ENCODE measurements at places on chromosomes 1 and 21.
A peak's percentile ranks its signal among the peaks of the same experiment; 100 is the strongest.

DNA sequence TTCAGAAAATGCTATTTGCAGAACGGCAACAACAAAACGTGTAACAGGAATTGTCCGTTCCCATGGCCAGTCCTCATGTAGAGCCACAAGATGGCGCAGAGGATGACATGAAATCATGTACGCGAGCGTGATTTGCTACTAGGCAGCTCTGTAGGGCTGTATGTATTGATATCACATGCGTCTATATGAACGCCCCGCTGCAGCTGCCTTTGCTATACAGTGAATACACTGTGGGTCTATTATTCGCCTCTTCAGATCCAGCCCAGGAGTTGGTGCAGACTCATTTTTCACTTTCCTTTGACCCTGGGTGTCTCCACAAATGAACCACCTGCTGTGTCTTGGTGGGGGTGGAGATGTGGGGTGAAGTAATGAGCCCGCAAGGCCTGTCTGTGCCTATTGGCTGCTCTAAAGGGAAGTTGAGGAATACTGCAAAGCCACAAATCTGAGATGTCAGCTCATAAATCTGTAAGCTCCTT is 361.5 kb downstream of the KIF26B start:
- DNase-seq = no peak

- no peak for DNase-seq
Observed at GRCh38 chr1:1565340-1565739, 9.3 kb downstream of the SSU72 start.

- DNase-seq = peak; percentile 84
Observed at GRCh38 chr1:30684881-30685795, 38.2 kb downstream of the MATN1 start.

- no peak for DNase-seq
Observed at GRCh38 chr1:119683893-119684292, 27.8 kb upstream of the PHGDH start.

- no peak for DNase-seq
Observed at GRCh38 chr1:19009882-19010321, 53.4 kb upstream of the IFFO2 start.

DNA sequence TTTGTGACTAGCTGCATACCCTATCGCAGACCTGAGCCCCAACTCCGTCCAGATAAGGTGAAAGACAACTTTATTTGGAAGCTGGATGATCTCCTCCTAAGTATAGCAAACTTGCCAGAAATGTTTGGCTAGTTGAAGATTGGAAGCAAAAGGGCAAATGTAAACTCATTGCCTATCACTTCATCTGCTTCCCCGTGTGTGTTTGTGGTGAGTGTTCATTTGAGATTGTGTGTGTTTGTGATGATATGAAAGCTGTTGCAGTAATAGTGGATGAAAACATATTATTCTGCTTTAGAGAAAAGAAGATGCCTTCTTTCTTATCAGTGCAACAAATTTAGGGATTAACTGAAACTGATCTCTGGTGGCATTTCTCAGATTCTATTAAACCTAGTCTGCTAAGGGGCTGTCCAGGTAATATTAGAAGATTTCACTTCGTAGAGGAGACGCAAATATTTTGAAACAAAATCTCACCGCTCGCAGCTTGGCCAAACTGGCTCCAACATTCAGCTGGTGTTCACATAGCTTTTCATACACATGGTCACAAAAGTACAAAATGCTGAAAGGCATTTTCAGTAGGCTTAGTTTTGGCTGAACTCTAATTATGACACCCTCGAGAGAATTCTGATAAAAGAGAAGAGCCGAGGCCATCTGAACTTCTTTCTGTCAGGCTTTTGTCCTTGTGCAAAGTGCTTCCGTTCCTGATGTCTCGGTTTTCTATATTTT is 1.1 kb downstream of the TBX19 start:
- peak; percentile 58 for DNase-seq

- peak; percentile 76 for DNase-seq
Observed at GRCh38 chr1:37020653-37021277, 13.6 kb downstream of the GRIK3 start.

GRCh38 chr1:182754543-182755314 is 34.8 kb upstream of the NPL start:
- DNase-seq = no peak

GRCh38 chr1:182611326-182611725 is 7.1 kb upstream of the RGS16 start:
- no peak for DNase-seq

- no peak for DNase-seq
Observed at GRCh38 chr1:41866285-41866684, 52.4 kb downstream of the HIVEP3 start.

- no peak for DNase-seq
Observed at GRCh38 chr1:67748630-67749029, 63.6 kb downstream of the GADD45A start.

GRCh38 chr1:246365708-246366107 is 141.4 kb downstream of the SMYD3 start:
- DNase-seq = no peak

GRCh38 chr1:118827636-118828035 is 160.5 kb downstream of the TBX15 start:
- no peak for DNase-seq

- DNase-seq = no peak
Observed at GRCh38 chr1:231676487-231676886, 49.9 kb downstream of the DISC1 start.

- DNase-seq = no peak
Observed at GRCh38 chr1:19435851-19436455, 49.4 kb downstream of the CAPZB start.

DNA sequence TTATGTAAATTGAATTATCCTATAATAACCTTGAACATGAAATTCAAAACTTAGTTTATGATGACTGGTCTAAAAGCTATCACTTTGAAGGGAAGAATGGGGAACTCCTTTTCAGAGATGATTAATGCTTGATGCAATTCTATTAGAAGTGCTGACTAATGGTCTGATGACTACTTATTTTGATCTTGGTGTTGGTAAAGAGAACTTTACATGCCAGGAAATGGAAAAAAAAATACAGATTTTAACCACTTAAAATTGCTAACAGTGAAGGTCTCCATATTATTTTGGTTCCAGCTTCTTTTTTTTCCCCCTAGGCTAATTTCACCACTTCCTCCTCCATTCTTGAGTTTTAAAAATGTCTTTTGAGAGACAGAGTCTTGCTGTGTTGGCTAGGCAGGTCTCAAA is 22.9 kb downstream of the S1PR1 start:
- DNase-seq = no peak

DNA sequence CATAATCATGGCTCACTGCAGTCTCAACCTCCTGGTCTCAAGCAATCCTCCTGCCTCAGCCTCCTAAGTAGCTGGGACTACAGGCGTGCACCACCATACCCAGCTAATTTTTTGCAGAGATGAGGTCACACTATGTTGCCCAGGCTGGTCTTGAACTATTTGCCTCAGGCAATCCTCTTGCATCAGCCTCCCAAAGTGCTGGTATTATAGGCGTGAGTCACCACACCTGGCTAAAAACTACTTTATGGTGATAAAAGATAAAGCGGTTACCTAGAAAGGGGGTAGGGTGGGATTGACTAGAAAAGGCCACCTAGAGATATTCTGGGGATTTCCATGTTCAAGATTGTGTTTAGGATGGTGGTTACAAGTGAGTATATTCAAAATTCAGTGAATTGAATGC is 5.0 kb downstream of the TSTD1 start:
- no peak for DNase-seq

DNA sequence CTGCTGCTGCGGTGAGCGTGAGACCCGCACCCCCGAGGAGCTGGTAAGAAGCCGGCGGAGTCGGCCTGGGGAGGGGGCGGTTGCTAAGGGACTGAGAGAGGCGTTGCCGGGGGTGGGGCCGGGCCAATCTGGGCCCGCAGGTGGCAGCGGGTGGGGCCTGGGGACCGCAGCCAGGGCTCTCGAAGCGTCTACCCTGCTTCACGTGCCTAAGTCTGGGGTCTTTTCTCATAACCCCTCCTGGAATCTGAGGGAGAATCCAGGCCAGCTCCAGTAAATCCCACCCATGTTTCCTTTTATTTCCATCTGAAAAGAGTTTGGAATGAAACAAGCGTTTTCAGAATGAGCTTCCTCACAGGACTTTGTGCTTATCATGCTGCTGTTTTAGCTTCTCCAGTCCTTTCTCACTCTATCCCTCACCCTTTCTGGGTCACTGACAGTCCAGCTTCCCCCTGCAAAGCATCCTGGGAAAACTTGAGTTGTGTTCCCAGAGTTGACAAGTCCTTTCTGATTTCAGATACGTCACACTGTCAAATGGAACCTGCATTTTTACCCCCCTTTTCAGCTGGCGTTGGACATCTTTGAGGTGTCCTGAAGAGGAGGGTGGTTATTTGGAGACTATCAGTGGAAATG is 431 bp downstream of the CLCN6 start:
- peak; percentile 51 for DNase-seq

GRCh38 chr1:93007941-93008577 is 46.8 kb upstream of the DIPK1A start:
- DNase-seq = no peak

GRCh38 chr21:36452281-36452825 is 27.6 kb downstream of the CLDN14 start:
- DNase-seq = no peak

GRCh38 chr1:151822404-151822803 is 9.2 kb downstream of the RORC start:
- DNase-seq = peak; percentile 26

DNA sequence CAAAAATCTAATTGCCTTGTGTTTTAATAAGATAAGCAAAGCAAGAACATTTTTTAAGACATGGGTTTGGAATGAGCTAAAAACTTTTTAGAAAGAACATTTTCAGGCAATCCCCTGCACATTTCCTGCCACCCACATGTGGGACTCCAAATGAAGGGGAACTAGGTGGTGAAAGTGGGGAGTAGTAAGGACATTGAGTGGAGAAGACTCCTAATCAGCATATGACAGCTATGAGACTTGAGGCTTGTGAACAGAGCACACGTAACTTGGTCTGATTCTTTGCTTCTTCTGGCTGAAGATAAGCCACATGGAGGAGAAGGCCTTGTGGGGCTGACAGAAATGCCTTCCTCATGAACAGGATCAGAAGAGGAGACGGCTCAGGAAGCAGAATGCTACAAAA is 50.3 kb downstream of the FCER1A start:
- no peak for DNase-seq

DNA sequence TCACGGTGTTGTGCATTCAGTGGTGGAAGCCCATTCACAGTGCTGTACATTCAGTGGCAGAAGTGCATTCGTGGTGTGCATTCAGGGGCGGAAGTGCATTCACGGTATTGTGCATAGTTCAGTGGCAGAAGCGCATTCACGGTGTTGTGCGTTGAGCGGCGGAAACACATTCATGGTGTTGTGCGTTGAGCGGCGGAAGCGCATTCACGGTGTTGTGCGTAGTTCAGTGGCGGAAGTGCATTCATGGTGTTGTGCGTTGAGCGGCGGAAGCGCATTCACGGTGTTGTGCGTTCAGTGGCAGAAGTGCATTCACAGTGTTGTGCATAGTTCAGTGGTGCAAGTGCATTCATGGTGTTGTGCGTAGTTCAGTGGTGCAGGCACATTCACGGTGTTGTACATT is 60.6 kb downstream of the PCNT start:
- DNase-seq = no peak

DNA sequence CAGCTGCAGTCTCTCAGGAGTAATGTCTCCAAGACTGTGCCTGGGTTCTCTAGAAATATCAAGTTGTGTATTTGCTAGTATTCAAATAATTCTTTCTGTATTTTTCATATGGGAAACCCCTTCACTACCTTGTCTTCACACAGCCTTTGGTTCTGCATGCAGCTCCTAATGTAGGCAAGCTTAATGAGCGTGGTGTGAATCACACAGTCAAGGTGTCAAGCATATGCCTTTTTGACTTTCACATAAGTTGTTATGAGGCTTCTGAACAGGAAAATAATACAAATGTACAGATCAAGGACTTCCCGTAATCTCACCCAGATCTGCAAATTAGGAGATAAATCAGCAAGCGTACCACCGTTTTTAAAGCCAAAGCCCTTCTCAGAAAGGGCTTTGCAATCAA is at the start of gene FCRL3:
FCRL3 (minus strand) TSS at position 38 of the 400 bp plus-strand sequence. CDS start 280 bp downstream, outside the sequence.
- DNase-seq = no peak

- DNase-seq = no peak
Observed at GRCh38 chr1:51086496-51087271, 15.3 kb upstream of the C1orf185 start.

- no peak for DNase-seq
Observed at GRCh38 chr1:151706464-151707415, 9.9 kb downstream of the CELF3 start.

GRCh38 chr1:184035719-184036516 is 1.6 kb downstream of the COLGALT2 start:
- DNase-seq = peak; percentile 41

GRCh38 chr1:27559466-27560030 is 44.4 kb downstream of the AHDC1 start:
- no peak for DNase-seq

DNA sequence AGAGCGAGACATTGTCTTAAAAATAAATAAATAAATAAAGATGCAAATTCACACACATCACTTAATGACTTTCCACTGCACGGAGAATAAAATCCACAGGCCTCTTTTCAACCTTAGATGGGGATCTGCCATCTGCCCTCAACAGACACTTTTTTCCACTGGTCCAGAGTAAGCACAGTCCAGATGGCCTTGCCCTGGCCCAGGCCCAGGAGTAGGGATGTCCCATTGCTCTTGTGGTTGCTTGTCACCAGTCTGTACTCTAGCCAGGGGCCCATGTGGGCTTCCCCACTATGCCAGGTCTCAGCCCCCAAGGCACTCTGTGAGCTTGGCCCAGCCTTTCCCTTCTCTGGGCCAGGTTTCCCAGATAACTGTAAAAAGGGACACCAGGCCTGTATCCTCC is 17.4 kb downstream of the PLOD1 start:
- DNase-seq = no peak

DNA sequence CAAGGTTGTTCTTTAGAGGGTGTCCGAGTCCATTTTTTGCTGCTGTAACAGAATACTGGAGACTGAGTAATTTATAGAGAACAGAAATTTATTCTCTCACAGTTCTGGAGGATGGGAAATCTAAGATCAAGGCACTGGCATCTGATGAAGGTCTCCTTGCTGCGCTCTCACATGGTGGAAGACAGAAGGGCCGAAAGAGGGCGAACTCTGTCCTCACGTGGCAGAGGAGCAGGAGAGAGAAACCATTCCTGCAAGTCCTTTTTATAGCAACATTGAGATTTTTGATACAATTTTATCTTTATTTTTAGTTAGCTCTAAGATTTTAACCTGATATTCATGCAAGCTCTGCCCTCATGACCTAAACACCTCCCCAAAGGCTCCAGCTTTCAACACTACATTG is 48.3 kb downstream of the ATG4C start:
- DNase-seq = no peak

GRCh38 chr1:44643721-44644334 is 30.5 kb downstream of the TMEM53 start:
- DNase-seq = no peak

- peak; percentile 58 for DNase-seq
Observed at GRCh38 chr1:37471345-37472231, 2.8 kb upstream of the ZC3H12A start.

- DNase-seq = no peak
Observed at GRCh38 chr1:9575486-9575885, 13.2 kb upstream of the TMEM201 start.

GRCh38 chr1:92201973-92202372 is 15.7 kb upstream of the C1orf146 start:
- no peak for DNase-seq

- no peak for DNase-seq
Observed at GRCh38 chr1:7632681-7633080, 138.4 kb upstream of the VAMP3 start.

GRCh38 chr21:36701756-36702621 is 3.1 kb downstream of the SIM2 start:
- no peak for DNase-seq

- DNase-seq = no peak
Observed at GRCh38 chr1:79161077-79161476, 154.5 kb upstream of the ADGRL4 start.
